ENCODE measurements at places on chromosomes 16 and 17.
A peak's percentile ranks its signal among the peaks of the same experiment; 100 is the strongest.

DNA sequence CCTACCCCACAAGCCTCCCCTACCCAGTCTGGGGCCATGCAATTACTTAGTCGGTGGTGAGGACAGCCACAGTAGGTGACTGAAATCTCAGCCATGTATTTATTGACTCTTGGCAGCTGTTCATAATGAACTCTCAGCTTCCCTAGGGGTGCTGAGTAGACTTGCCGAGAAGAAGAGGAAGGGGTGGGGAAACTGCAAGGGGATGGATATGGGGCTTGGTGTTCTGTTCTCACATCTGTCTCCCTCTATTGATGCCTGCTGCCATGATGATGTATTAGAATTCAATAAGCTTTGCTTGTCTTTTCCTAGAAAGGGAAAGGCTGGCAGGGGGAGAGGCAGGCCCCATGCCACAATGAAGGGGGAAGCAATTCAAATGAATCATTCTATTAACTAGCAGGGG, 112.9 kb downstream of the GP2 start:
- DNase-seq = no peak

GRCh38 chr17:50683434-50684287, 24.1 kb downstream of the ANKRD40 start:
- DNase-seq = no peak

- no peak for DNase-seq
These were observed 94.2 kb downstream of the NTN1 start for GRCh38 chr17:9115214-9116191.

GRCh38 chr16:71895679-71896365, 491 bp downstream of the IST1 start:
- DNase-seq = no peak

DNA sequence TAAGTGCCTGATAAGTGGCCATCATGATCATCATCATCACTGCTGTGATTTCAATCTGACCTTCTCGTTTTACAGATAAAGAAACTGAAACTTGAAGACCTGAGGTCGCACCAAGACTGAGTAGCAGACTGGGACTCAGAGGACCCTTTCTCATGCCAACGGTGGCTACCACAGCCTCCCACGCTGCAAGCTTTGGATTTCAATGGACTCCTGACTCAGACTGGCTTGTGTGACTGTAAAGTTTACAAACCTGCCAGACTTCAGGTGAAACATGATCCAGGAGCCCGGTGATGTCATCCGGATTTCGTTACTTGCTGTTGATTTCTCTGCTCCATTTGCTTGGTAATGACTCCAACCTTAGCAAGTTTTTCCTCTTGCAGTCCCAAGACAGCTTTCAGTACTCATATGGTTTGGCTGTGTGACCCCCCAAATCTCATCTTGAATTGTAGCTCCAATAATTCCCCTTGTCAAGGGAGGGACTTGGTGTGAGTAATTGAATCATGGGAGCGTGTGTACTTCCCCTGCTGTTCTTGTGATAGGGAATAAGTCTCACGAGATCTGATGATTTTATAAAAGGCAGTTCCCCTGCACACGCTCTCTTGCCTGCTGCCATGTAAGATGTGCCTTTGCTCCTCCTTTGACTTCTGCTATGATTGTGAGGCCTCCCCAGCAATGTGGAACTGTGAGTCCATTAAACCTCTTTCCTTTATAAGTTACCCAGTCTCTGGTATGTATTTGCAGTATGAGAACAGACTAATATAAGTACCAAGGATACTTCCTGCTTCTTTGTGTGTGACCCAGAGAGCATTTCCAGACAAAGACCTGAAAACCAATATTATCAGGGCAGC, 26.7 kb upstream of the IRX6 start:
- peak; percentile 18 for DNase-seq

DNA sequence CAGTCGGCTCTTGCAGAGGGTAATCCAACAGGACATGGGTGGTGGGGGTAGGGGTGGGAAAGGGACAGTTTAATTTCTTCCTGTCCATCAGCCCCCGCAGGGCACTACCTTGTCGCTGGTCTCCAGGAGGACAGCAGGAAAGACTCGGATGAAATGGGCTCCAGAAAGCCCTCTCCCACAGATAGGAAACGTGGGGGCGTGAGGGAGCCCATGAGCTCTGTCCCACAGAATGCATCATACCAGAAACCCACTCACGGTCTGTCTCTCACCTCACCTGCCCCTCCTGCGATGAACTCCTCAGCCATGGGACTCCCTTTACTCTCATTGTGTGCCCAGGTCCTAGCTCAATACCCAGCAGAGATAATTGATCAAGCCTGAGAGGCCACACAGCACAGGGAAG, 240.1 kb downstream of the GSG1L start:
- DNase-seq = no peak

GRCh38 chr16:69613378-69614154, 47.8 kb downstream of the NFAT5 start:
- DNase-seq = no peak

- no peak for DNase-seq
These were observed 14.9 kb downstream of the FOXK2 start for GRCh38 chr17:82534401-82534812.

- DNase-seq = no peak
These were observed at the start of gene PNMT for GRCh38 chr17:39667945-39668924. Gene PNMT (plus strand): TSS chr17:39668453. CDS start chr17:39668476, 23 bp downstream.

- no peak for DNase-seq
These were observed 25.7 kb downstream of the BAHCC1 start for GRCh38 chr17:81420769-81421462.

DNA sequence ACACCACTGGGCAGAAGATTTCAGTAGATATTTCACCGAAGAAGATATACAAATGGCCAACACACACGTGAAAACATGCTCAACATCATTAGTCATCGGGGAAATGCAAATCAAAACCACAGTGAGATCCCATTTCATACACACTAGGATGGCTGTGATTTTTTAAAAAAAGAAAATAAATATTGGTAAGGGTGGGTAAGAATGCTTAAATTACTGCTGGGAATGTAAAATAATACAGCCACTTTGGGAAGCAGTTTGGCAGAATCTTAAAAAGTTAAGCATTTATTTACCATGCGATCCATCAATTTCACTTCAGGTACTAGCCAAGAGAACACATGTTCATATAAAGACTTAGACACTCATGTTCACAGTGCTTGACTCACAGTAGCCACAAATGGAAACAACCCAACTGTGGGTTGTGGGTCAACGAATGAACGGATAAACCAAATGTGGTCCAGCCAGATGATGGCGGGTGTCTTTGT, 6.5 kb upstream of the C16orf74 start:
- DNase-seq = peak; percentile 37

GRCh38 chr17:74199306-74200092, 4.0 kb upstream of the RPL38 start:
- DNase-seq = no peak

Measured in HS-5 (cell line).